Fibroblast of lung (primary cell): ENCODE measurements at places on chromosomes 3 and 15.

- no peak for DNase-seq
Observed at GRCh38 chr15:33559207-33559890, 248.6 kb downstream of the RYR3 start.

GRCh38 chr3:110806924-110807323 is 264.7 kb upstream of the NECTIN3 start:
- peak; percentile 22 for DNase-seq

DNA sequence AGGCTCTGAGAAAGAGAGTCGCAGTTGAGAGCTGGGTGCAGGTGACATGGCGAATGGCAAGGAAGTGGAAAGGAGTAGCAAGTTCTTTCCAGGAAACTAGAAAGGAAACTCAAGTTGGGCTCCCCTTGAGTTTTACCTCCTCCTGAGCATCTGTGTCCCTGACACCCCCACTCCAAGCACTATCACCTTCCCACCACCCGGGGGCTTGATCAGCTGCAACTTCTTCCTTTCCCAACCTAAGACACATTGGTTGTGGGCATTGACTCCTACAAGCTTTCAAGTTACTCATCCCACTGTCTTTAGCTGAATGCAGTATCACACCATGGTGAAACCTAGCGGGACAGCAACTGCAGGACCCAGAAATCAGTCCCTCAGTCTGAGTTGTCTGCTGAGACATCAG is 256.6 kb upstream of the NR2F2 start:
- no peak for DNase-seq

- peak; percentile 88 for DNase-seq
Observed at GRCh38 chr15:55917881-55918296, 75.5 kb downstream of the NEDD4 start.

DNA sequence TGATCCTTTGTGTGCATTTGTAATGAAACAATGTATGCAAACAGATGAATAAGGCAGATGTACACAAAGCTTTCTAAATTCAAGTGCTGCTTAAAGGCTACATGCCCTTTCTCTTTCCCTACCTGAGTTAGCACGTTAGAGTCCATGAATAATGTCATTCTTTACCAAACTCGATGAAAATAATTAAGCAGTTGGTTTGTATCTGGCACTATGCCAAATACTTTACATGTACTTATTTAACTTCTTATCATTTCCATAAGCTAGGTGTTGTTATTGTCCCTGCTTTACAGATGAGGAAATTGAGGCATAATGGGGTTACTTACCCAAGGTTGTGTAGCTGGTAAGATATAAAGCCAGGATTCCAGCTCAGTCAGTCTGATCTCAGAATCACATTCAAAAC is 2.4 kb downstream of the GPR171 start:
- DNase-seq, result peak; percentile 17

GRCh38 chr15:90174140-90174875 is 26.8 kb upstream of the SEMA4B start:
- DNase-seq, result peak; percentile 48

- DNase-seq, result peak; percentile 99
Observed at GRCh38 chr15:32683906-32684584, 33.8 kb upstream of the GREM1 start.

- no peak for DNase-seq
Observed at GRCh38 chr3:105813710-105814109, 55.1 kb downstream of the CBLB start.

DNA sequence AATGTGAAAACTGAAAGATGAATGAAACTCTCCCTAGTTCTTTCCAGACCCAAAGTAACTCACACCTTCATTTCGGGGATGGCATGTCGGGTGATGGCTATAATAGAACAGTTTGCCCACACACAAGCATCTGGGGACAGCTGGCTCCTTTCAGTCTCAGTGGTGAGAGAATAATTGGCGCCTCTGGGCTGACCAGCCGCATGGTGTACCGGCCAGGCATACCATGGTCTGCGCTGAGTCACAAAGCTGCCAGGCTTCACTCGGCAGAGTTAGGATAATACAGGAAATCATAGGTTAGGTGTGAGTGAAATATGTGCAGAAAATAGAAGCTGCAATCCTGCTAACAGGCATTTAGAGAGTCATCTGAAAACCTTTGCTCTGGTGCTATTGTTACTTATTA is 80.4 kb upstream of the IGF1R start:
- DNase-seq, result peak; percentile 13

DNA sequence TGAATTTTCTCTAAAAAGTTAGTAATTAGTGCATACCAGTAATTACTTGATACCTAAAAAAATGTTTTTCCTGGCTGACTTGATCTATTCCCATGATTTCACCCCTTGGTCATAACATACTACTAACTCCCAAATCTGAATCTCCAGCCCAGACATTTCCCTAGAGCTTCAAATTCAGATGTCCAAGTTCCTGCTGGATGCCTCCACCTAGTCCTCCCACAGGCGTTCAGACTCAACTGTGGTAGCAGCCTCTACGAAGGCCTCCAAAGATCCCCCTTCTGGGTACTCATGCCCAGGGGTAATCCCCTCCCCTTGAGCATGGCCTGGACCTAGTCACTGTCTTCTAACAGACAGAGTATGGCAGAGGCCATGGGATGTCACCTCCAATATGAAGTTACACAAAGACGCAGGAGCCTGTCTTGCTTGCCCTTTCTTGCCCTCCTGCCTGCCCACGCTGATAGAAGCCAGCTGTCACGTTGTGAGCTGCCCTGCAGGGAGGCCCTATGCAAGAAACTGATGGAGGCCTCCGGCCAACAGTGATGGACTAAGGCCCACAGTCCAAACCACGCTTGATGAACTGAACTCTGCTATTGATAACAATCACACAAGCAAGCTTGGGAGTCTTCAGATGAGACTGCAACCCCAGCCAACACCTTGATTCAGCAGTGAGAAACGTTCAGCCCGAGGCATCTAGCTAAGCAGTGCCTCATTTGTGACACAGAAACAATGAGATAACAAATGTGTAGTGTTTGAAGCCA is 8.6 kb upstream of the FBN1 start:
- no peak for DNase-seq

DNA sequence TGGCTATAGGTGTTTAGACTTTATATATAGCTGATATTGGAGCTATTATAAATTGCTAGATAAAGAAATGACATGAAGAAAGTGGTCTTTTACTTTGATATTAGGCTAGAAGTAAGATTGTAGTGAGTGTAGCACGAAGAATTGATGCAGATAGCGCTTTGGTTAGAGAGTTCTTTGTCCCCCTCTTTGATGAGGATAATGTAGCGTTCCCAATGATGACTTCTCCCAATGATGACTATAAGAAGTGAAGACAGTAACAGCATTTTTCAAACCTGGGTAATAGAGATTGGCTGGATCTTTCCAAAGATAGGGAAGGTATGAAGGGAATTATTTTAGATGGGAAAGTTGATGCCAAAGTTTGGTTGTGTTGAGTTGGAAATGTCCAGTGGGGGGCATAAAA is 4.3 kb downstream of the MINDY2 start:
- no peak for DNase-seq

DNA sequence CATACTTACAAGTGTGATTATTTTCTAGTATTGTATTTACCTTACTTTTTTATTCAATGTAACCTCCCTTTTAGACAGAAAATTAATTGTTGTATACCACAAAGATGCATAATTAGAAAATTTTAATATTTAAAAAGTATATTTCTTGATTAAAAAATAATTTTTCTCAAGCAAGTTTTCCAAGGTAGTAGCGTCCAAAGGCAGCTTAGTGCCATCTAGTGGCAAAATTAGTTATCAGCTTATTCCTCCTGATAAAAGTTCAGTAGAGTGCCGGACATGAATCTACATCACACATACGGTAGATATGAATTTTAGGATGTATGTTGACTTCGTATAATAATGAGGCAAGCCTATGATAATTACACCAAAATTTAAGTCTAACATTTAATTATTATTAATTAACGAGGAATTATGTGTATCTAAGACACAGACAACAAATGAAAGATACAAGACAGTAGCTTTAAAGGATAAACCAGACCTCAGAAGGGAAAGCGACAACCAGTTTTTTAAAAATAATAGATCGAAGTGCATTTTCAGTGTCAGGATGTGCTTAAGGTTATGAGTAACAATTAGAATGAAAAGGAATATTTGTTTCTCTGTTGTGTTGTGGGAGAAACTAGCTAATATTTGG is 405.9 kb downstream of the ROBO1 start:
- peak; percentile 71 for DNase-seq

GRCh38 chr15:84878504-84878903 is 6.0 kb upstream of the SLC28A1 start:
- peak; percentile 39 for DNase-seq

GRCh38 chr3:139113231-139113992 is 68.7 kb upstream of the PRR23C start:
- no peak for DNase-seq

GRCh38 chr3:182118066-182118465 is 406.3 kb downstream of the SOX2 start:
- DNase-seq, result peak; percentile 94

DNA sequence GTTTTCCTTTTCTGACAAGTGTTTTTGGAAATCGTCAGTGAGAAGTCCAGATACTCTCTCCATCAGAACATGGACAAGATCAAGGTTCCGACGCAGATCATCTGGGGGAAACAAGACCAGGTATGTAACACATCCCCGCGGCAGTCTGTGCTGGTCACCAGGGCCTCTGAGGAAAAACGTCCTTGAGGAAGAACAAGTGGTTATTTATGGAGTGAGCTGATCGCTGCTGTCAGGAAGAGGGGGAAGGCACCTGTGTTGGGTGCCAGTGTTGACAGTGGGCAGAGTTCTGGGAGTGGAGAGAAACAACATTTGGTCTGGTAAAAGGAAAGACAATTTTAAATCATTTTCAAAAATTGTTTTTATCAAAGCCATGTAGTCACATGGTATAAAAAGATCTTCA is 20.7 kb upstream of the RPP14 start:
- DNase-seq, result no peak

DNA sequence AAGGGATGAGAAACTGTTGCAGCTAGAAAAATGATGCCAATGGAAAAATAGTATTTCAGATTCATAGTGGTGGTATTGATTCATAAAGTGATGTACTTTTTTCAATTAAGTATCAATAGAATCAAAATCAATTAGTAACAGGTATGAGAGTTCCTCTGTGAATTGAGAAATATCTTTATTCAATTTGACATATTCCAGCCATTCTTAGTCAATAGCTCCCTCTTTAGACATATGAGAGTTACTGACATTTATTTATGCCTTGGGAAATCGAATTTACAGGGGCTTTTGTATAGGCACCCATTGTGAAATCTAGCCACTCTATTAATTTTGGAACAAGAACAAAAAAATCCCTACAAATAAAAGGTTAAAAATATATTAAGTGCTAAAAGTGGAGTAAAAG is 386.9 kb upstream of the CNTN3 start:
- DNase-seq, result no peak

DNA sequence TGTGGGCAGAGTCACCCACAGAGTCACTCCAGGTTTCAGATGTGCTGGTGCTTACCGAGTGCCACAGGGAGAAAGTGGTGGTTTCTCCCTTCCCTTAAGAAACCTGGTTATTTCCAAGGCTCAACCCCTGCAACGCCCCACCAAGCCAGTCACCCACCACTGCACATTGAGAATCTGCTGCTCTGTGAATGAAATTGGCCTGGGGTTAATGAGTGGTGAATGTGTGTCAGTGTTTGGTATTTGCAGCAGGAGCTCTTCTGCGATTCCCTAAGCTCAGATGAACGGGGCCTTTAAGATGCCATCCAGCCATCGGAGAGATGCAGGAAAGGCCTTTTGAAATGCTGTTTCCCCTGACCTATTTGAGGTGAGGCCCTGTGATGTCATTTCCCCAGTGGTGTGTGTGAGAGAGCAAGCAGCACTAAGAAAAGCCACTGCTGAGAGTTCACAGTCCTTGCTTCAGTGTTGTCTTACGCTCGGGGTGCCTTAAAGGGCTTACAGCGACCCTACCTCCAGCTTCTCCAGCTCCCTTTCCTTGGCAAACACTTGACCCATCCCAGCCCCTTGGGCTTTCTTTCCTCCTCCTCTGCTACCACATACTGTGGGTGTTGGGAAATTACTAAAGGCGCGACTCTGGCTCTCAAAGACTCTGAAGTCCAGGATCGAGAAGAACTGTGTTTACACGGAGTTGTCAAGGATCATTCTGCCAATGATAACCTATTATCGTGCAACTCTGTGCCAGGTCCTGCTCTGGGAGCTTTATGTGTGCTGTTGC is 68.9 kb downstream of the SMAD3 start:
- DNase-seq, result no peak

GRCh38 chr3:105495021-105495420 is 128.3 kb downstream of the ALCAM start:
- DNase-seq, result peak; percentile 81

DNA sequence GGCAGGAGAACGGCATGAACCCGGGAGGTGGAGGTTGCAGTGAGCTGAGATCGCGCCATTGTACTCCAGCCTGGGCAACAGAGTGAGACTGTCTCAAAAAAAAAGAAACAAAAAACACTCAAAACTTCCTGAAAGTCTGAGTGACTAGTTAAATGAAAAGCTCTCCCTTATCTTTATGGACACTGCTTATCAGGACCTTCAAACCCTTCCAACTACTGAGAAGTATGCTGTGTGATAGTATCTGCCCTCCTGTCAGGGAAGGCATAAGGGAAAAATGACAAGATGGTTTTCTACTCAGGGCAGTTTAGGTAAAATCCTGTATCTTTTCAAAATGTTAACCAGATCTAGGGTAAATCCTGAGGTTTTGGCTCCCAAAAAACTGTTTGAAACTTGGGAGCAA is 21.8 kb downstream of the EMC7 start:
- DNase-seq, result no peak

GRCh38 chr3:52402706-52403270 is 42.1 kb downstream of the SEMA3G start:
- DNase-seq, result no peak

DNA sequence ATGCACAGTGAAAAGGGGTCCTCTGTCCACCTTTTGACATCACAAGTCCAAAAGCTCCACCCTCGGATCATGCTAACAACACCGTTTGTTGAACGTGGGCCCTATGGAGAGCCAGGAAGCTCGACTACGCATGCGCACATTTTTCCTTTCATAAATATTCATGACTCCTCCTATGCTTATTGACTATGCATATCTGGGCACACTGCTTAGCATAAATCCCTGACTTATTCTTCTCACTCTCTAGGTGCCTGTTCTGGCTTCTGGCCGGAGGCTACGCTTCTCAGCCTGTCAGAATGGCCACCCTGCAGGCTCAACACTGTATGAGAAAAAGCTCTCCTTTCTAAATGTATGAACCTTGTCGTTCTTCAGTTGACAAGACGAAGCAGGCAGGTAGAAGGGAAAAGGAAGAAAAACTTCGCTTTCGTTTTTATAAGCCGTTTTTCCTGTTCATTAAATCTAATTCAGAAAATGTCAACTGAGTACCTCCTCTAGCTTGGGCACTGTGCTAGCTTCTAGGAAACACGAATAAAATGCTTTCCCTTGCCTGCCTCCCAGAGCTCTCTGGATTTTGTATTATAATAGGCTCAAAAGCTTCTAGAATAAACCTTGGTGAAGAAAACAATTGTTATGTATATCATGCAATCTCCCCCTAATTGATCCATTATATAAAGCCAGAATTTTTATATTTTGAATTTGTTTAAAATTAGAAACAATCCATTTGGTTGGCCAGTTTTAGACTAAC is 207.7 kb downstream of the ATP10A start:
- no peak for DNase-seq
